ENCODE measurements at places on chromosomes 12 and 14.

GRCh38 chr12:468671-469389 lies 9.1 kb downstream of the B4GALNT3 start:
- DNase-seq: no peak

DNA sequence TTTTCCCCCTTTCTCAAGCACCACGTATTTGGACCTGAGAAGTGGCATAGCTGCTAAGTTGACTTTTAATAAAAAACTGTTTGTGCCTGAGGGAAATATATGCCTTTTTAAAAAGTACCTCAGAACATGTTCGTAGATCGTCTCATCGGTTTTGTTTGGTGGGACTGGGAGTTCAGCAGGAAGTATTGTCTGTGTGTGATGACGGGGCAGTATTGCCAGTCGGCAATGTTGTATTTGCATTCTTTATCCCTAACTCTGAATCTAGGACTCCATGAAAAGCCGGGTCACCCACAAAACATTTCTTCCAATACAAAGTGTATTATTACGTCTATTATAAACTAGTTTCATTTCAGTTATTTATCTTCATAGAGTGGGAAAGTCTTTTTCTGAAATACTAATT lies 19.7 kb upstream of the FGD4 start:
- DNase-seq: no peak

- DNase-seq: no peak
Observed at GRCh38 chr14:28608851-28609828, 157.4 kb upstream of the FOXG1 start.

DNA sequence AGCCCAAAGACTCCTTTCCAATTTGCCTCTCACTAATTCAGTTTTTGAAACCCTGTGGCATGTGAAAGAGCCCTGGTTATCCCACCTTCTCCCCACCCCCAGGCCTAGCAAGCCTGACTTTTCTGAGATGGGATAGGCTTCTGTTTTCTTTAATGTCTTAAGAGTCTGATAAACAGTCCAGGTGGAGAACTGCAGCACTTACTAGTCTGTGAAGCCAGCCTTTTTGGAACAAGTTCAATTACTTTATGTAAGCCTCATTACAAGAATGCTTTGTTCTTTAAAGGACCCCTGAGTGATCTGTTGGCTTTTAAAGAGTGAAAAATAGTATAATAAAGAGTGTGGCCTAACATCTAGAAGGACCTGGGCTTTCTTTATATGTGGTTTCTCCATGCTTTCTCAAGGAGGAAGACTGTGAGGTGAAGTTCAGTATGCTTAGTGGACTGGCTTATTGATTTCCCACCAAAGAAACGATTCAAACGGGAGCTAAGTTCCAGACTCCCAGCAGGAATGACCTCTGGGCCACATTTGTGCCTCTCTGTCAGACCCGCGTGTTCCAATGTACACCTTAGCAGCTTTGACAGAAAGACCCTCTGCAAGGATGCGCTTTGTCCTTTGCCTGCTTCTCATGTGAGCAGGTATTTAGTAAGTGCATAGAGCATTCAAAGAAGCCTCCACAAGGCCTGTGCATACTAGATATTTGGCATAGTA lies 129.5 kb downstream of the DAAM1 start:
- DNase-seq: no peak

DNA sequence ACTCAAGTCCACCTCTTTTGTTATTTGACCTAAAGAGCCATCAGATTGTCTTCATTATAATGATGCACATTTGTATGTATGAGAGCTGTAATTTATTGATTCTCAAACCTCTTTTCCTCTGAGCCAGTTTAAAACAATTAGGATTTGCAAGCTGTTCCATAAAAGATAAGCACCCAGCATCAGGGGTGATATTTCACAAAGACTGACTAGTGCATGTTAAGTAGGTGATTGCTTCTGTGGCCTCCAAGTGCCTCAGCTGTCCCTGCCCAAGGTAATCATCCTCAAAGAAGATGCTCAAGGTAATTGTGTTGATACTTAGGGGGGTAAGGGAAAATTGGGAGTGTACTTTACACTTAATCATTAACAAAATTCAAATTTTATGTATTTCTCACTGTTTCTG lies 18.2 kb downstream of the CEP128 start:
- DNase-seq: no peak

DNA sequence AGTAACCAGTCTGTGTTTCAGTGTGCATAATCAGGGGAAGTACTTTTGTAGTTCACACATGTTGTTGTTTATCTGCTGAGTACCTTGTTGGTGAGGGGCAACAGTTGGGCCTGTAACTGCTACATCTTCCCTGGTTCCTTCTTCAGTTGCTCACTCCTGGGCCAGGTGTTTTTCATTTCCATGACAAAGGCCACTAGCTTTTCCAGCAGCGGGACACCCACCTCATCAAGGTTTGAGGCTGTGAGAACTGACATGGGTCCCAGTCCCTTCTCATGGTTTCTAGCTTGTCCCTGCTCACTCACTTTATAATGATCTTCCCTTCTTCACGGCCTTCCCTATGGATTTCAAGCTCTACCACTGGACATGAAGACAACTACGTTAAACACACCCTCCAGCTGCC lies 1.5 kb upstream of the NOXRED1 start:
- no peak for DNase-seq

GRCh38 chr12:8154526-8154925 lies 2.3 kb upstream of the ZNF705A start:
- DNase-seq: no peak

- peak; percentile 54 for DNase-seq
Observed at GRCh38 chr14:73755434-73756014, 41.3 kb upstream of the PNMA1 start.

Measured in left ventricle myocardium inferior (tissue), 1 donor.